ENCODE measurements at places on chromosomes 5 and 9.
A peak's percentile ranks its signal among the peaks of the same experiment; 100 is the strongest.

GRCh38 chr5:76689321-76690036 lies 26.4 kb upstream of the F2R start:
- DNase-seq: no peak

DNA sequence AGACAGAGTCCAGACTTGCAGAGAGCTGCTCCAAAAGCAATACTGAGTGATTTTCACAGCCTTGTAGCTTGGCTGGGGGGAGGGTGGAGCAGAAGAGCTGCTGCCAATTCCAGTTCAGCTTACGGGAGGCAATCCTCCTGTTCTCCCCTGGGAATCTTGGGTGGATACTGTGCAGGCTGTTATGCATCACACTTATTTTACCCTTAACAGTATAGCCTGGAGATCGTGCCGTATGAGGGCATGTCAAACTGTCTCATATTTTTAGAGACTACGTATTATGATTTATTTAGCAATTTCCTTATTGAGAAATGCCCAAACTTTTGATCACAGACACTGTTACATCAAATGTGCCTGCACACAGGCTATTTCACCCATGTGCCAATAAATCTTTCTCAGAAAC lies 85.2 kb downstream of the BASP1 start:
- DNase-seq: no peak

- no peak for DNase-seq
Measured at GRCh38 chr9:14188538-14188937, 125.4 kb downstream of the NFIB start.

DNA sequence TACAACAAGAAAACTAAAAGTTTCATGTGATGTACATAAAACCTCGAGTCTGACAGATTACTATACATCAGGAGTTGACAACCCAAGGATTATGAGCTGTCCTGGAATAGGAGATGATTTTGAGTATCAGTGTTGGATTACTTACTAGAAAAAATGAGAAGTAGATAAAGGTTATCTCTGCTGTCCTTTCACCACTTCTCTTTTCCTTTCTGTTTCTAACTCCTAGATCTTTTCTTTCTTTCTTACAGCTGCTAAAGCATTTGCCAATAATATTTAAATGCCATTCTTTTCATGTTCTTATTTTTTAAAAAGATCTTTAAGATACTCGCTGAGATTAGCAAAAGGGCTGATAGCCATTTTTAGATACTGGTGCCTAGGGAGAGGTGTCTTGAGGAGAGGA lies 14.8 kb downstream of the RBM27 start:
- no peak for DNase-seq

GRCh38 chr9:99140685-99141314 lies 35.9 kb downstream of the TGFBR1 start:
- peak; percentile 52 for DNase-seq

DNA sequence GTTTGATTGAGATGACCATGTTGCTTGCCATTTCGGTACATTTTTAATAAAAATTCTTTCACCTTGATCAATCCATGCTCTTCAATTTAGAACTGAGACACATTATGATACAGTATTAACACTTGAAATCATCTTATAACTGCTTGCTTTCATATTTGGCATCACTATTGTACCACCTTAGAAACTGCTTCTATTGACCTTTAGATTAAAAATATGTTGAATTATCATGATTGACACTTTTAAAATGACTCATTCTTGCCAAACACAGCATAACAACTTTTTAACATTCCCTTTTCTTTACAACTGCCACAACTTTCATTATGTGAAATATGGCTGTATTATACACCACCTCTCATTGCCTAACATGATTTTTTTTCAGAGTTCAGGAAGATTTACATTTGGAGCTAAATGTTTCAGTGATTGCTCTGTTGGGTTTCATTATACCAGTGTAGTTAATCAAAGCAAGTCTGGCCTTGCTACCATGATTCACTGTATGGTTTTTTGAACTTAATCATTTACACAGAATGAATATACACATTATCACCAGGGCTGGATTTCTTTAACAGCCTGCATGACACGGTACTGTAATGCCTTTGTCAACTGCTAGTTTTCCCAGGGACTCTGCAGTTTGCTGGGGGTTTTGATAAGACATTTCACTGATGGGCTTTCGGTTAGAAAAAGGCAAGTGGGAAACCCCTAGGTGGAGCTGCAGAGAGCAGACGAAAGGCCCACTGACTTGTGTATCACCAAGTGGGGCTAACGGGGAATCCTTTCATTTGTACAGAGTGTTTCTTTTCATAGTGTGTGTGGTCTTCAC lies 93.6 kb upstream of the TLE4 start:
- DNase-seq: no peak

DNA sequence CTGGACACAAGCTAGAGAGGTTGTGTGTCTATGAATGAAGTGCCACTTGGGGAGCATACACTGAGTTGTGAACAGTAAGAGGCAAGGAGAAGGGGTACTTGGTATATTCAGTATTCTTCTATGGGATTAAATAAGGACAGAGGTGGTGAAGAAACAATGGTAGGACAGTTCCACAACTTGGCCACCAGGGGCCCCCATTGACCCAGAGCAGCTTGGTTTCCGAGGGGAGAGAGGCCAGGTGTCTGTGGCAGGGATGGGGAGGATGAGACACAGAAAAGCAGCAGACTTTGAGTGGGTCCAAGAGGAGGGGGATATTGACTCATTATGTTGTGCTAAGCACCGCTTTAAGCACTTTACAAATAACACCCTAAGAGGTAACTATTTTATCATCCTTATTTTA lies 220.6 kb downstream of the MELK start:
- DNase-seq: no peak

DNA sequence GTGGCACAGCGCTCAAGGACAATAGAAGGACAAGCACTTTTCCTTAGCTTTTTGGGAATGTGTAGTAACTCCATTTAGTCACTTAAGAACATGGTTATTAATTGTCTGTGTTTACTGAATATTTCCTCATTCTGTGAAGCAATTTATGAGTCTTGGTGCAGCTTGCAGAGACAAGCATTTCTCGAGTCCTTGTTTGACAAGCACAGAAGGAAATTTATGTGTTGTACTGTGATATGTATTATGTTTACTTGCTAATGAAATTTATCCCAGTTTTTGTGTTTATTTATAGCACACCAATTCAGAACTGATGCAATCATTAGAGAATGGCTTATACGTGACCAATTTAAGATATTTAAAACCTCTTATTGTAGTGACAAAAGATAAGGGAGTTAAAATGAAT lies 168.6 kb downstream of the PRELID2 start:
- no peak for DNase-seq

GRCh38 chr9:20880271-20880670 lies 151.2 kb downstream of the HACD4 start:
- no peak for DNase-seq

DNA sequence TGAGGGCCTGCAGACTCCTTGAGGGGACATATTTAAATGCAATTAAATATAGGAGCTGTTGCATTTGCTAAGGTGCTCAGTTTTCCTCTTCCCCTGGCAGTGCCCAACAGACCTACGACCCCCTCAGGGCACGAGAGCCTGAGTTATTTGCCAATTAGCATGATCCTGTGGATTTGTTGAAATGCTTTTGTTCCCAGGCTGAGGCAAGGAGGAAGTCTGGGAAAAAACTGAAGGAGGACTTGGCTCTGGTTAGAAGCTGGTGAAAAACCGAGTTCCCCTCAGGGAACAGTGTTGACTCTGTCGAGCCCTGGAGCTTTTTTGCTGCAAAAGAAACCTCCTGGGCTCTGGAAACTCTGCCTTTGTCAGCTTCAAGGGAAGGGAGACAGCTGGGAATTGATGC lies 103.6 kb upstream of the SHB start:
- no peak for DNase-seq

DNA sequence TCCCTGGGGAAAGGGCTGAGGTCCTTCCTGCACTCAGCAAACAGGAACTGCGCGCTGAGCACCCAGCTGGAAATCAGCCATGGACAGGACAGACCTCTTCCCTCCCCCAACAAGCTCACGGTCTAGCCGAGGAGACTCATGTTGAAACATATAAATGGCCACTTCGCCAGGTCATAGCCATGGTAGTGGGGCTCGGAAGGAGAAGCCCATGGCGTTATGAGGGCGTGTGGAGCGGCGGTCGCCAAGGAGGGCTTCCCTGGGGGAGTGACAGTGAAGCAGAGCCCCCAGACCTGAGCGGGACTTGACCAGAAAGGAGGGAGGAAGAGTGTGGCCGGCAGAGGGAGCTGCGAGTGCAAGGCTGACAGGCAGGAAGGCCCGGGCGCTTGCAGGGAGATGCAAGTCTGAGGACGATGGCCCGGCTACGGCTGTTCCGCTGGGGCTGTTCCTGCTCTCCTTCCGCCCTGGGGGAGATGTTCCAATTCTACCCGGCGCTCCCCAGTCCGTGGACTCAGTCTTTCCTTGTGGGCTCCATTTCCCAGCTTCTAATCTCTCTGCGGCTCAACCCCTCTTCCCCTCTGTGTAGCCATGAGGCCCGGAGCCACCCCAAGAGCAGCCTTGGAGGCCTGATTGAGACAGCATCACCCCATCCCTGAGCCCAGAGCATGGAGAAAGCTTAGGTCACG lies 43.9 kb upstream of the PRRC2B start:
- peak; percentile 53 for DNase-seq

- no peak for DNase-seq
Measured at GRCh38 chr5:40909264-40909663, at the start of gene C7. C7 (plus strand) TSS chr5:40909497; CDS start chr5:40909611, 114 bp downstream.

GRCh38 chr5:83900306-83900705 lies 179.7 kb upstream of the HAPLN1 start:
- no peak for DNase-seq

- no peak for DNase-seq
Measured at GRCh38 chr5:15615859-15616258, 115.9 kb downstream of the FBXL7 start.

DNA sequence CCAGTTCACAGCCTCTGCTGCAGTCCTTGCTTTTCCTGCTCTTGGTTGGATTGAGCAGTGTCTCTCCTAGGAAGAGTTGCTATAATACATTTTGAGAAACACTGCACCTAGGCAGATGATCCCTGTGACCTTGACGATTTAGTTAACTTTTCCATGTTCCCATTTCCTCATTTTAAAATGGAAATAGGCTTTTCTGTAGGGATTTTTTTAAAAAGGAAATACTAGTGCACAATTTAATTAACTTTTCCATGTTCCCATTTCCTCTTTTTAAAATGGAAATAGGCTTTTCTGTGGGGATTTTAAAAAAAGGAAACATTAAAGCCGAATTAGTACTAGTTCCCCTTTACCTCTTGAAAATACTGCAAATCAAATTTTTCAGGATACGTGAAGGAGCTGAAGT lies 4.7 kb downstream of the ATP6V0E1 start:
- no peak for DNase-seq

DNA sequence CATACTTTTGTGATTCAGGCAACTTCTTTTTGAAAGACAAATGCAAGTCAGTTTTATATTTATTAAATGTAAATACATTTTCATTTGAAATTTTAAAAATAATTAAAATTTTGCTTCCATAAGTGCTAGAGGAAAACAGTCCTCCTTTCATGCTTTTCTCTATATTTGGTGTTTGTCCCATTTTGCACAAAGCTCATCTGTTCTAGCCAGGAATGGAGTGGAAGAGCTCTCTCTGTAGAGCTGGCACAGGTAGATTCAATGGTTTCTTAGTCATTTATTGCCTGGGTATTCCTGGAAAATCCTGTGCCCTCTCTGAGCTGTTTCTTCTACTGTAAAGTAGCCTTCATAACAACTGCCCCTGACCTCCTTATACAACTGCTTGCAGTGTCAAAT lies 267.6 kb upstream of the HAPLN1 start:
- DNase-seq: no peak

DNA sequence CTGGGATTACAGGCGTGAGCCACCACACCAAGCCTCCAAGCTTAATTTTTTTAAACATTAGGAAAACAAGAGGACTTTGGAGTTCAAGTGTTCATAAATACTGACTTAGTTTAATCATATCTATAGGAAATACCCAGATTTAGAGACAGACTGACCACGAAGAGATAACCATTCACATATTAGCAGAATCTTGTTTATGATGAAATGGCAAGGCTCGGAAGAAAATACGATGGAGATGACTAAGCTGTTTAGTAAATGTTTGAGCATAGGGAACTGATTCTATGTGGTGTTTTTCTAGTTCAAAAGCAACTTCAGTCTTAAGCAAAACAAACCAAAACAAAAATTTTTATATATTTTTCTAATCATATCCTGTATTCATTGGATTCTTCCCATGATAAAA lies 13.5 kb upstream of the TUSC1 start:
- DNase-seq: no peak

- DNase-seq: no peak
Measured at GRCh38 chr5:113776168-113776567, 262.7 kb downstream of the YTHDC2 start.

GRCh38 chr5:148809781-148810524 lies 16.5 kb upstream of the ADRB2 start:
- DNase-seq: no peak

DNA sequence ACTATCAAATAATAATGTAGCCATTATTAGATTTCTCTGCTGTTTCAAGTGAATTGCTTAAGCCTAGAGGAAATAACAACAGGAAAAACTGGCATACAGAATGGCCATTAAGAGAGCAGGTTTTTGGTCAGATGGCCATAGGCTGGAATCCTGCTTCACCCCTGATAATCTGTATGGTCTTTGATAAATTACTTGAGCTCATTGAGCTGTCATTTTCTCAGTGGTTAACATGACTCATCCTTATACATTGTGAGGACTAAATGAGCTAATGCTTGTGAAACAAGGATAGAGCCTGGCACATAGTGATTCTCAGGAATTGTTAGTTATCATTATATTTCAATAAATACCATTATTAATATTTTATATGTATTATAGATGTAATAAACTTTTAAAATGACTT lies 516.5 kb downstream of the KIF4B start:
- DNase-seq: no peak

DNA sequence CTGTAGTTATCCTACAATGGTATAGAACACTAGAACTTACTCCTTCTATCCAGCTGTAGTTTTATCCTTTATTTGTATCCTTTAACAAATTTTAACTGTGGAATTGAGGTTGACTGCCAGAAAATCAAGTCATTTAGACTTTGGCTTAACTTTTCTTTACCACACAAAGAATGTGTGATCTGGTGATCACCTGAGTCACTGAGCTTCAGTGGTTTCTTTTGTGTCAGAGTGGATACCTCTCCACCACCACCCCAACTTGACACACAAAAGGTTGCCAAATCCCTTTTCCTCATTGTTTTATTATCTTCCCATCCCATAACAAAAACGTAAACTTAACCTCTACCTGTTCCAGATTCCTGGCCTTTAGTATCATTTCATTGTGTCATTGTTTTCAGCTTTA lies 5.5 kb downstream of the OTULIN start:
- DNase-seq: no peak

- no peak for DNase-seq
Measured at GRCh38 chr5:142439207-142439860, 114.5 kb upstream of the SPRY4 start.

GRCh38 chr5:38608874-38609273 lies 52.4 kb upstream of the LIFR start:
- no peak for DNase-seq

GRCh38 chr9:12351293-12352044 lies 341.7 kb upstream of the TYRP1 start:
- DNase-seq: no peak

Data from hematopoietic multipotent progenitor cell treated with erythropoietin and hydrocortisone succinate and interleukin-3 and kit ligand, for 15 days (in vitro differentiated cells).